ENCODE measurements at places on chromosomes 3 and 15.

DNA sequence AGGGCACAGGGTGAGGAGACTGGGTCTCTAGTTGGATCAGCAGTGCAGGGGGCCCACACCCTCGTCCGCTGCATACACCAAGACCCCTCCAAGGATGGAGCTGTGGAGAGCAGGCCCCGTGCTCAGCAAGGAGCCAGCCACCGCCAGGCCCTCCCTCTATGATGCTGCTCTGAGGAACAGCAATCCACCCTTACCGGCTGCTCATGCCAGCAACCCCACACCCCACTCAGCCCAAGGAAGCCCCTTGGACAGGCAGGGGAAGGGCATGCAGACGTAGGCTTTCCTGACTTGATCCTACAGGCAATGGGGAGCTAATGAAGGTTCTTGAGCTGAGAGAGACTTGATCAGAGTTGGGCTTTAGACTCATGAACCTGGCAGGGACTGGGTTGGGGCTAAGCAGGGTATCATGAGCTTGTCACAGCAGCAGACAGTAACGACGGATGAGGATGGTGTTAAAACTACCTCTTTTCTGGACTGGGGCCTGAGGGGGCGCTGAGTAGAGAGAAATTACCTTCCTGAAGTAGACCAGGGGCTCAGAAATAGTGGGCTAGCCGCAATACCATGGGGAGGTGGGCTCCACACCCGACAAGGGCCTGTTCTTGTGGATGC lies 50.5 kb upstream of the FGD5 start:
- DNase-seq: no peak

GRCh38 chr3:72982609-72983366 lies 13.8 kb upstream of the PPP4R2 start:
- no peak for DNase-seq

DNA sequence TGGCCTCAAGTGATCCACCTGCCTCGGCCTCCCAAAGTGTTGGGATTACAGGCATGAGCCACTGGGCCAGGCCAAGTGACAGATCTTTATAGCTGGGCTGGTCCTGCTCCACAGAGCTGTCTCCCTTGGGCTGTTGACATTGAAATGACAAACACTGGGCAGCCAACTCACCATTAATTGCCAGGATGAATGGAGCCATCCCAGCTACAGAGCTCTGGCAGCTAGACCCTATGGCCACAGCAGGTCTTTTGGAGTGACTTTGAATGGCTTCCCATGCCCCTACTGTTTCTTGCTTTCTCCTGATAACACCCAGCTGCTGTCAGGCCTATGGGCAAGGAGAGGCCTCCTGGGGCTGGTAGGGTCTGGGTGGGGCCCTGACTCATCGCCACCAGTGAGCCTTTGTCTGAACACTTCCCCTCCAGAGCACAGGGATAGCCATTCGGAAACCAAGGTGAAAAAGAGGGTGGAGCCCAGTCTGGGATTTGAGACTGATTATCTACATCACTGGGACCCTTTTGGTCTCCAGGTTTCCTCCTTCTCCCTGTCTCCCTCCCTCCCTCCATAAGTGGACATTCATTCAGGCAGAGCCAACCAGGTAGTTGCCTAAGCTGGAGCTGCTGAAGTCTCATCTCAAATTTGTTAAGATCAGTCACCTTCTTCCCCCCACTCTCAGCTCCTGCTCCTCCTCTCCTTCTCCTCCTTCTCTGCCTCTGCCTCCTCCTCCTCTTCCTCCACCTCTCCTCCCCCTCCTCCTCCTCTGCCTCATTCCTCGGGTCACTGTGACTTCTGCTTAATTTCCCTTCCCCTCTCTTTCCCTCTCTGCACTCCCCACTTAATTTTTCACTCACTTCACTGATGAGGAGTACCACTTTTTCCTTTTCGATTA lies 34.0 kb downstream of the BHLHE40 start:
- no peak for DNase-seq

- no peak for DNase-seq
Observed at GRCh38 chr3:67804578-67804977, 150.2 kb upstream of the SUCLG2 start.

GRCh38 chr15:96182736-96183513 lies 147.6 kb upstream of the NR2F2 start:
- DNase-seq: no peak

- no peak for DNase-seq
Observed at GRCh38 chr3:97896547-97896946, 74.7 kb downstream of the CRYBG3 start.

DNA sequence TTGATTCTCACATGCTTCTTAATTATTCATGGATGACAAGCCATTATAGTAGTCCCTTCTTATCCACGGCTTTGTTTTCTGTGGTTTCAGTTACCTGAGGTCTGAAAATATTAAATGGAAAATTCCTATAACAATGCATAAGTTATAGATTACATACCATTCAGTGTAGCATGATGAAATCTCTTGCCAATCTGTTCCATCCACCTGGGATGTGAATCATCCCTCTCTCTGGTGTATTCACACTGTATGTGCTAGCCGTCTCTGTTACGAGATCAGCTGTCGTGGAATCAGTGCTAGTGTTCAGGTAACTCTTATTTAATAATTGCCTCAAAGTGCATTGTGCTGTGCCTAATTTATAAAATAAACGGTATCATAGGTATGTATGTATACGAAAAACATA lies 5.2 kb downstream of the WDR5B start:
- DNase-seq: no peak

DNA sequence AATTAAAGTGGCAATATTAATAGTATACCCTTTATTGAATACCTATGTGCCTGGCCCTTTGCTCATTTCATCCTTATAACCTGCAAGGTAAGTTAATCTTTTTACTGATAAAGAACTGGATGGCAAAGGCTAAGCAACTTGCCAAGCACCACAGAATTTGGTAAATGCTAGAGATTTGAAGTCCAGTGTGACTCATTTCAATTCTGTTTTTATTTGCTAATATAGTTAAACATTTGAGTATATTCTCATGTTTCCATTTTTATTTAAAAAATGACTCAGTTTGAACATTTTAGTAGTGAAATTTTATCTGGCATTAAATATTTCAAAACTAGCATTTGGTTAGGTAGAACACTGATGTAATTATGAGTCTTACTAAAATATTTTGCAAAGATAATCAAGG lies 11.3 kb downstream of the PFN2 start:
- DNase-seq: no peak

- DNase-seq: no peak
Observed at GRCh38 chr3:27354588-27355203, 14.5 kb downstream of the NEK10 start.

- DNase-seq: no peak
Observed at GRCh38 chr3:120130656-120131055, 36.4 kb upstream of the GSK3B start.
